T-cell (primary cell): ENCODE measurements at places on chromosomes 1 and 21.

DNA sequence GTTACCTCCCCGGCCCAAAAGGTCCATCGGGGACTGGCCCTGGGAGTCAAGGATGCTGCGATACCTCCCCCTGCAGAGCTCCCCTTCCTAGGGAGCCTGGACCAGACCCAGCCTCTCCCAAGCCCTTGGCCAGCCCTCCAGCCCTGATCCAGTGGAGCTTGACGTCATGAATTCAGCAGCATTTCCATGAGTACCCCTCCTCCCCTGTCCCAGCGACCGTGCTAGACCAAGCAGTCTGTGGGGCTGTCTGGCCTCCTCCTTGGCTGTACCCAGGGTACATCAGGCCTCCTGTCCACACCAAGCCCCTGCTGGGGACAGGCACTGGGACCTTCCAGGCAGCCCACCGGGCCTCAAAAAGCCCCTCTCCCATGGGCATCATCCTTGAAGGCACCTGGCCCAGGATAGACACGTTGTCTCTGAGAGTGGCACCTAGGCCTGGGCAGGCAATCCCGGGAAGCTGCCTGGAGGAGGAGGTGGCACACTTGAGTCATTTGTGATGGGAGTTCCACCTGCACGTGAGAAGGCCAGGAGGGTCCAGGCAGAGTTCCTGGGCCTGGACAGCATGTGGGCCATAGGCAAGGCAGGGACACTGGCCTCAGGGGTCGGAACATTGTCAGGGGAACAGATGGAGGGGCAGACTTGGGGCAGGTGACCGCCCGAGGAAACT is 46.4 kb downstream of the WNT9A start:
- peak; percentile 1 for DNase-seq

GRCh38 chr1:1171546-1172340 is 1.9 kb upstream of the TTLL10 start:
- peak; percentile 26 for DNase-seq

DNA sequence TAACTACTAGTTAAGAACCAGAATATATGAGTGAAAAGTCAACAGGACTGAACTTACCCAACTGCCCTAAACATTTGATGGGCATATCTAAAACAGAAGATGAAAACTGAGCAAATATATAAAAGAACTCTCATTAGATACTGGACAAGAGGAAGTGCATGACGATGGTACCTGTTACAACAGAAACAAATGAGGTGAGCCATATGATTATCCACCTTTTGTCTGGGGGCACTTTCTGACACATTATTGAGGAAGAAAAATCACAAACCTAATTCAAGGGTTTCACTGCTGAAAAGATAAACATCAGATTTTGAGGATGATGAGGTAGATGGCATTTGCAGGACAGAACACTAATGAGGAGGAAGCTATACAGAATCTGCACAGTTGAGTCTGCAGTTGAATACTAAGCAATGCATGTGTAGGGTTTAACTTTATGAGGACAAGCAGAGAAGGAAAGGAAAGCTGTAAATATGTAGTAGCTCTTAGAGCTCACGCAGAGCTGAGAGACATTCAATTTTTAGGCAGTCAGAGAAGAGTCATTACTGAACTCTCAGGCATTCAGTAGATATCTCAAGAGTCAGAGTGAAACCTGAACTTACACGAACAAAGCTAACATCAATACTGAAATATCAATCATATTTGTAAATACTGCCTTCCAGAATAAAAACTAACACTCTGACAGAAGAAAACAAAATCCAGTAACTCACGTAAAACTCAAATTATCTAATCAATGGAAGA is 262.1 kb downstream of the AKT3 start:
- DNase-seq = no peak

DNA sequence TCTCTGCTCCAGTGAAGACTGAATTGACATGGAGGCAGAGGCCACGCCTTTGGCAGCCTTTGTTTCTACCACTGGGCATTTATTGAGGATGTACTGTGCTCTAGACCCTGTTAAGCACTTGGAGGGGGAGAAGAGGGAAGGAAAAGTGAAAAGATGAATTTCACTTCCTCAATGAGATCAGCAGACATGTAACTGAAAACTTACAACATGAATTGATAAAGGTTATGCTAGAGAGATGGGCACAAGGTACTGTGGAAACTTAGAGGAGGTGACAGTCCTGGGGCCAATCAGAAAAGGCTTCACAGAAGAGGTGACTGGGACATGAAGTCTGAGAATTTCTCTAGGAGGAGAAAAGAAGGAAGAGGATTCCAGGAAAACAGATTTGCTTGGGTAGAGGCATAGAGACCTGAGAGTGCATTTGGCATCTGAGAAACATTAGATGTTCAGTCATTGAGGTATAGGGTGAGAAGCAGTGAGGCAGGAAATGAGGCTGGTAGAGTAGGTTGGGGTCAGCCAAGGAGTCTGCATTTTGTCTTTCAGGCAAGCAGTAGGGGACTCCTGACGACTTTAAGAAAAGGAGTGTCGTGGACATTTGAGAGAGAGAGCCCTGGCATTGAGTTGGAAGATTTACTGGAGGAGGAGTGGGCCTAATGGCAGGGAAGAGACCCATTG is 113.0 kb downstream of the SYT2 start:
- DNase-seq = no peak

- DNase-seq = no peak
Observed at GRCh38 chr1:248918131-248918530, 12.1 kb downstream of the PGBD2 start.

GRCh38 chr1:218880484-218881060 is 293.1 kb upstream of the LYPLAL1 start:
- DNase-seq = no peak

DNA sequence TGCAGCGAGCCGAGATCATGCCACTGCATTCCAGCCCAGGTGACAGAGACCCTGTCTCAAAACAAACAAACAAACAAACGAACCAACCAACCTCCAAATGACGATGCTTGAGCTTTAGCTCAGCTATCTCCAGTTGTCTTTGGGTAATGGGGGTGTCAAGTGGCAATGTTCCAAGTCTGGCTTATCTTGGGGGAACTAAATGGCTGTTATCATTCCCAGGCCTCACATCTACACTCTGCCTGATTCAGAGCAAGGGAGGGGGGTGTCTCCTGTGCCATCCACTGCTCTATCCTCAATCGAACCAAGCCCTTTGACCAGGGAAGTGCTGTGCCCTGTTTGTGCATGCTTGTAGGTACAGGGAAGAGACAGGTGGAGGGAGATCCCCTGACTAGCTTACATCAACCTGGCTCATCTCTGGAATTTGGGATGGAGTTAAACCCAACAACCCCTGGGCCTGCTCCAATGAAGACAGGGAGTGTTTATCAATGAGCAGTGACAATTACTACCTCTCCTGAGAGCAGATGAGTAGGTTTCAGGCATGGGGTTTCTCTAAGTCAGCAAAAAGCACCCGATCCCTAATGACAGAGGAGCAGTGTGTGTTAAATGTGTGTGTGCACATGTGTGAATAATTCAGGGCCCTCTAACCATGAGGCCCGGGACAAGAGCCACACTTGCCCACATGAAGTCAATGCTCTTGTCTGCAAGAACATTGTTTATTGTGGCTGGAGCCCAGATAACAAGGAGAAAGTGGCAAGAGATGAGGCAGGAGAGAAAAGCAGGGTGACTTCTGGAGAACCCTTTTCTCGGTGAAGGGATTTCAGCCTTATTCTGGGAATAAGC is 20.3 kb upstream of the IL6R start:
- DNase-seq = no peak

DNA sequence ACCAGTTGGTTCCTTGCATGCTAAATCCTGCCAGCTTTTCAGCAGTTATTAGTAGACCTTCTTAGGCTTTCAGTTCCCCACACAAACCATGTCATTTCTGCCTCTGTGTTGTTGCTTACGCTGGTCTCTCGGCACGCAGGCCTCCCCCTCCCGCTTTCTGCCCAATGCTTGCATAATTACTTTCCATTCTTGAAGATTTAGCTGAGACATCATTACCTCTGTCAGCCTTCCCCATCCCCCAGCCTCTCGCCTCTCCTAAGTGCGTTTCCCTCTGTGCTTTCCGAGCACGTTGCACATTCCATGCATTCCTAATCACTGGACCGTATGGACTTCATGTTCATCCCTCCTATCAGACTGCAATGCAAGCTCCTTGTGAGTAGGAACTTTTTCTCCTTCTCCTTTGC is 26.8 kb downstream of the TSHB start:
- no peak for DNase-seq

DNA sequence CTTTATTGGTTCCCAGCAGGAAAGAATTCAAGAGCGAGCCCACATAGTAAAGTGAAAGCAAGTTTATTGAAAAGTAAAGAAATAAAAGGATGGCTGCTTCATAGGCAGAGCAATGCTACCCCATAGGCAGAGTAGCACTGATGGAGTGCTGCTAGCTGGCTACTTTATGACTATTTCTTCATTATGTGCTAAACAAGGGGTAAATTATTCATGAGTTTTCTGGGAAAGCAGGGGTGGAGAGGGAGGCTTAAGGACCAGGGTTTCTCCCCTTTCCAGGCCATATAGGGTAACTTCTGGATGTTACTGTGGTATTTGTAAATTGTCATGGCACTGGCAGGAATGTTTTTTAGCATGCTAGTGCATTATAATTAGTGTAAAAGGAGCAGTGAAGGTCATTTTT is 1271.4 kb downstream of the KCNT2 start:
- DNase-seq = no peak

DNA sequence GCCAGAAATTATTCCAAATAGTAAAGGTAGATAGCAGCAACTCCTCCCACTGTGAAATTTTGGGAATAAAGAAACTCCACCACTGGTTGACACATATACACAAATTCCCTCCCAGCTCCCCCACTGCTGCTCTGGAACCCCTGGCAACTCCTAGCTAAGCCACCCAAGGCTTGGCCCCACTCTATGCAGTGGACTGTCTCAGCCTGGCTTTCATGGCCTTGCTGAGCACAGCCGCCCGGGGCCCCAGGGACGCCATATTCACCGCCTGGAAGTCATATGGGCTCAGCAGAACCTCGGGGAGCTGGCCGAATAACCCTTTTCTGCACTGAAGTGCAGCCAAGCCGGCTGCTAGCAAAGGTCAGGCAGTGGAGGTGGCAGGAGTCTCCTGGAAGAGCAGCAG is 15.4 kb upstream of the RBM34 start:
- no peak for DNase-seq
